ENCODE measurements at places on chromosomes 7 and 10.

- peak; percentile 22 for DNase-seq
Measured at GRCh38 chr10:24556750-24557742, 166.6 kb downstream of the ARHGAP21 start.

DNA sequence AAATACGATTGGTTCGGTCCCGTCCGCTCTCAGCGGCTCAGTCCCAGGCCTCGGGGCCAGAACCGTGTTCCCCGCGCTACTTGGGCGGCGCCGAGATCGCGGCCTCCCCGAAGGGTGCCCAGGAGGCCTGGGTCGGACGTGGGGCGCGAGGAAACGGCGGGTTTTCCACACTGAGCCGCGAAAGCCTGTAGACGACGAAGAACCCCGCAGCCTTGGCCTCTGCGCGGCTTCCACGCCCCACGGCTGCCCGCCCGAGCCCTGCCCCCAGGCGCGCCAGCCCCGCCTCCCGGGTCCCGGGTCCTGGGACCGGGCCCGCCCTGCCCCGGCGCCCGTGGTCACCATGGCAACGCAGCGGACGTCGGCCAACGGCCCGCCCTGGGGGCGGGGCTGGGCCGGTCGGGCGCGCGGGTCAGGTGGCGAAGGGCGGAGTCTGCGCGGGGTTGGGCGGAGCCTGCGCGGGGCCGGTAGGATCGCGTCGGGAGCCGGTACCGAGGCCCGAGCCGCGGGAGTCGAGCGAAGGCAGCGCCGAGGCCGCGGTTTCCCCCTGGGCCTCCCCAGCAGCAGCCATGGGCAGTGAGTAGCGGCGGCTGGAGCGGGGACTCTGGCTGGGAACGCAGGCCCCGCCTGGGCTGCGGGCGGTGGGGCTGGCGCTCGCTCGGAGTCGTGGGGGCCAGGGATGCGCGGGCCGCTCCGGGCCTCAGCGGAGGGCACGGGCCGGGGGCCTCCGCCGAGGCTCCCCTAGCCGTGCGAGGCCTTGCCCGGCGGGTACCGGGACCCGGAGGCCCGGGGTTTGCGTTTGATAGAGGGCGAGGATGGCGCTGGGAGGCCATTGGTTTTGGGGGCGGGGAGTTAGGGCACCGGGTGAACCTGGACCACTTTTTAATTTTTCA is at the start of gene SEC61A2:
Gene SEC61A2 (plus strand): TSS at position 456 of the 890 bp plus-strand sequence. CDS start 111 bp downstream, at position 567.
- DNase-seq: peak; percentile 61

DNA sequence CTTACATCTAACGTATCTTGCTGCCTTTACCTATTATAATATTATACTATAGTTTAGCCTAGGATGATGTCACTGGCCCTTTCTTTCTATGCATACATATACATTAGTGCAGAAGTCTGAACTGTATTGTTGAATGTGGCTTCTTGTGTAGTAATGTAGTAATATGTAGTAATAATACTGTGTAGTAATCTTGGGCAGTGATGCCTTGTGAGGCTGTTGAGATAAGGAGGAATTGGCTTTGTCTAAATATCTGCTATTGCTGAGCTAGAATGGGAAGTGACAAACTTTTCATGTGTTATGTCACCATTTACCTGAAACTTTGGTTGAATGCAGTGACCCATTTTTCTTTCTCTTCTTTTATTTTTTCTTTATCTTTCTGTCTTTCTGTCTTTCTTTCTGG is 11.0 kb downstream of the GLCCI1 start:
- DNase-seq: no peak

DNA sequence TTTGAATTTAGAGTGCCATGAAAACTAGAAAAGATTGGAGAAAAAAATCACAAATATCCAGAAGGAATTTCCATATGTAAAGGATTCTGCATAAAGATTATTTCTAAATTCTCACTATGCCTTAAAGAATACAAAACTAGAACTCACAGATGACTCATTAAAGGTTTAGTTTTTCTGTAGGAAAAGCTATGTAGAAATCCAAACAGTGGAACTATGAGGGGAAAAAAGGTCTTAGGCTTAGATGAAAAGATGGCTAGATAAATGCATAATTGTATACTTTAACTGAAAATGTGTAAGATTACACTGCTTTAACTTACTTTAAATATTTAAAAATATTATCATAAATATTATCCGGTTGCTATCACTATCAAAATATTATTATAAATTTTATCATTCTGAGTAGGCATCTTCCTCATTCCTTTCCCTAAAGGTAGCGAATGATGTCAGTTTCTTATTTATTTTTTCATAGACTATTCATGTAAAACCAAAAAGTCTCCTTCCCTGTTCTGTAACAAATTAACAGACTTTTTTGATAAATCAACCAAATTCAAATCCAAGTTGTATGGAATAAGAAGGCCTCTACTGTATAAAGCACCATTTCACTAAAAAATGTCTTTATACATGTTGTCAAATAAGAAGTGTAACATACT is 69.1 kb upstream of the COMTD1 start:
- DNase-seq: no peak

DNA sequence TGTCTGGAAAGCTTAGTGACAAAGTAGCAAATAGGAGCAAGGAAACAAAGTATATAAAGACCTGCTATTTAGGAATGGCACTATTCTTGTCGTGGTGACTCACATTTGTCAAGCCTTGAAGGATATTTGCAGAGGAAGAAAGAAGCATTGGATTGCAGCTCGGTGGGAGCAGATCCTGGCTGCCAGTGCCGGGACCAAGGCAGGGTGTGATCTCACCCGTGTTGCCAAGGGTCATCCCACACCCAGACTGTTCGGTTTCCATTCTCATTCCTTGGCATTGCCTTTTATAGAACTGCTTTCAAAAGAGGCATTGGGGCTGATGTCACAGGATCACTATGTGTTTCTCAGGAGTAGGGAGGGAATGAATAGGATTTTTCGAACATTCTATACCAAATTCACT is 176.2 kb downstream of the GALNT17 start:
- DNase-seq: no peak

DNA sequence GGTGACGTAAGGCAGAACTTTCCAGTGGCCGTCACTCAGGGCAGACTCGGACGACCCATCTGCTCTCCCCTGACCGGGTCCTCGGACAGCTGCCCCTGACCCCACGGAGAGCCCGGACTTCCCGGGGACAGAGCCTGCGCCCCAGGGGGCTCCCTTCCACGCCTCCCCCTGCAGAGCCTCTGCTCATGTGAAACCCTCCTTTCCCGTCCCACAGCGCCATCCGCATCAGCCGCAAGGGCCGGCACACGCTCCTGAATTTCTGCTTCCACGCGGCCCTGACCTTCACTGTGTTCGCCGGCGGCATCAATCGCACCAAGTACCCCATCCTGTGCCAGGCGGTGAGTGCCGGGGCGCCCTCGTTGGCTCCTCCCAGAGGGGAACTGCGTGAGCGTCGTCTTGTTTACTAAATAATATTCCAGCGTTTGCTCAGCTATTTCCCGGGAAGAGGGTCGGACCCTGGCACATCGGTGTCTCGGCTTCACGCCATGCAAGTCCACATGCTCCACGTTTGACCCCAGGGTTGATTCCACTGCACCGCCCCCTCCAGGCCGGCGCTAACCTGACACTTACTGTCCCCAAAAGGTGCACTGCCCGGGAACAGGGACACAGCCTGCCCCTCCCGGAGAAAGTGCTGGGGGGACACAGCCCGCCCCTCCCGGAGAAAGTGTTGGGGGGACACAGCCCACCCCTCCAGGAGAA is 10.9 kb downstream of the ADGRA1 start:
- DNase-seq: no peak

DNA sequence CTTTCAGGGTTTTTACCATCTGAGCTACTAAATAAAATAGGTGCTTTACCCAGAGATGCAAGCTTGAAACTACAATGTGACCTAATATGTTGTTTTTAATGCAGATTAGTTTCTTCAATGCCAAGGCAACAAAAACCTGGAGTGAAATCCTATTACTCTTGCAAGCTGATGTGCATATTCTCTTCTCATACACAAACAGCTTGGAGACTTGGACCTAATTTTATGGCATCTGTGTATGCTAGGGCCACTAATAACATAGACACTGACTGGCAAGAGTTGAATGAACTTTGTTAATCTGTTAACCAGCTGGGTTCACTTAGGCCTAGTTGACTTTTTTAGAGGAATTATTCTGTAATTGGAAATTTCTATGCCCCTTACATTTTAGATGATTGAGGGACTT is 23.4 kb upstream of the SMIM30 start:
- DNase-seq: no peak

DNA sequence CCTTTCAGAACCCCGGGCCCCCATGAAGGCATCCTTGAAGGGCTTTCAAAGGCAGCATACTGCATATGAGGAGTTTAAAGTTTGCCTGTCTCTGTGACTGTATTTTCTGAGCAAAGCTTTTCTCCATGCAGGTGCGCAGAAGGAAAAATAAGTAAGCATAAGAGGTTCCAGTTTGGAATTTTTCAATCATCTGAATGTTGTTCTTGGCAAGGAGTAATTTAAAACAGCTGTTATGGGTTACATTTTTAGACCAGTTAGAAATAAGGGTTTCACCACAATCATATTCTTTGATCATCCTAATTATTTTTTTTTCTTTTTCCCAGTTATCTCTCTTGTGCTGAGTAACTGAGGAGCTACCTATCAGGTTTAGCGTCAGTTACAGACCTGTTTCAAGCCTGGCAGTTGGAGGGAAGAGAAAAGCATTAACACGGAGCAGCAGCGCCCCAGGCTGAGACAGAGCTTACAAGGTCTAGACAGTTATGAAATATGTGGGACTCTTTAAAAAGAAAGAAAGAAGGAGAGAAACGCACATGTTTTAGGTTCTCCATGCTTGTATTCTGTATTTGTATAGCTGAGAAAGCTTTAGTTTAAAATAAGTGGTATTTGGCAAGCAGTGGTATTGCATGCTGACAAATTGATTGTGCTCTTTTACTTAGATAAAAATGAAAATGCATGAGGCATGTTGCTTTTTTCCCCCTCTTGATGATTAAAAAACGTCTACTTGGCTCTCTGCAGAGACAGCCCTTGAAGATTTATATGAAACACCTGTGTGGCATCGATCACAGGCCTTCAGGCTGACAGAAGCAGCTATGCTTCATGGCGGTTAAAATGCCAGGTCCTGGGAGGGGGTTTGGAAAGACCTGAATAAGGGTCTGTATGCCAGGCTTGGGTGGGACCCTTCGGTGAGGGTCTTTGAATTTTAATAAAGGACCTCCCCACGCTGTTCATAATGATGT is 157.6 kb downstream of the GRK5 start:
- no peak for DNase-seq

- no peak for DNase-seq
Measured at GRCh38 chr10:15314482-15315045, 56.5 kb downstream of the FAM171A1 start.

DNA sequence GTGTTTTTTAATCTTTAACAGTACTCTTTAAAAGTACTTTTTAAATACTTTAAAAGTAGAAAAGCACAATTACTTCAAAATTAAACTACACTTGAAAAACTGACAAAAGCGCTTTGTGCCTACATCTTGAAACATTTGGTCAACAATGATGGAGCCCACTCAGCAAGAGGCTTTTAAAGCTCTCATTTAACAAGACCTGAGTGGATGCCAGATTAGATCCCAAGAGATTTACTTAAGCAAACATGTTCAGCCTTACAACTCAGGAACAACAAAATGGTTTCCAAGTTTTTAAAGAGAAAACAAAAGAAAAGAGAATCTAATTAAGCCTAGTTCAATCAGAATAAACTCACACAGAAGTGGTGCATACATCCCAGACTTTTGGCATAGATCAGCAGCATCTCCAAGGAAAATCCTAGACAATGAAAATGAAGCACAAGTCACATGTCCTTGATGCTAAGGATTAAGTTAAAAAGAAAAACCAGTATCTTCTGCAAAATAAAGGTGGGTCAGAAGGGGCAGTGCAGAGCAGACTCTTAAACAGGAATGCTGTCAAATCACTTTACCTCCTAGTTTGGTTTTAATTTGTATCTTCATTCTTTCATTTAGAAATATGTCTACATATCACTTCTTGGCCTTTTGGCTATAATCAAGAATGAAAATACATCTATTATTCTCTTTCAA is 26.2 kb downstream of the HIBADH start:
- no peak for DNase-seq

DNA sequence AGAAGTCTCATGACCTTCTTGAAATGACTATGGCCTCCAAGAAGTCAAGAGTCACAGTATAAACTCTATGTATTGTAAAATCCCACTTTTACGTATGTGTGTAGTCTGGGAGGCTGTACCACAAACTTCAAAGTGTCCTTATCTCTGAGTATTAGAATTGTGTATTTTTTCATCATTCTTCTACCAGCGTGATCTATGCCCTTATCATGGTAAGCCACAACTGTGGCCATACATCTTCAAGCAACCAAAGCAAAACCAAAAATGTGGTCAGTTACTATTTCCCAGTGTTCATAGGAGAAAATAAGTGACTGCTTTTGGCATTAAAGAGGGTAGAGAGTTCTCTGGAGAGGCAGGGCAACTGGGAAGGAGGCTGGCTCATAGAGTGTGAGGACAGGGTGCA is 42.8 kb downstream of the SPOCK2 start:
- DNase-seq: no peak

DNA sequence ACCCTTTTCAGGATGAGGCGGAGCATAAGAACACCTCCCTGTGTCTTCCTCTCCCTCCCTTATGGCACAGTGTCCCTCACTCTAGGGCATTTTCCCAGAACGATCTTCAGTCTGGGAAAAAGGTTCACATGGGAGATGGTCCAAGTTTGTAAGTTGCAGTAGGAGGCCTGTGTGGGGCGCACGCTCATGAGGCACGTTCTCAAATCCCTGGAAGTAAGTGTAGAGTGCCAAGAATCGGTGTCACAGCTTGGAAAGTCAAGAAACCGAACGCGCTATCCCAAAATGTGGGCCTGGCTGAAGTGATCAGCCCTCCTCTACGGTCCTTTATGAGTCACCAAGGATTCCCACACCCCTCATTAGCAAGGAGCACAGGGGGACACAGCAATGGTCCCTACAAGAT is 23.9 kb upstream of the SMARCD3 start:
- no peak for DNase-seq

DNA sequence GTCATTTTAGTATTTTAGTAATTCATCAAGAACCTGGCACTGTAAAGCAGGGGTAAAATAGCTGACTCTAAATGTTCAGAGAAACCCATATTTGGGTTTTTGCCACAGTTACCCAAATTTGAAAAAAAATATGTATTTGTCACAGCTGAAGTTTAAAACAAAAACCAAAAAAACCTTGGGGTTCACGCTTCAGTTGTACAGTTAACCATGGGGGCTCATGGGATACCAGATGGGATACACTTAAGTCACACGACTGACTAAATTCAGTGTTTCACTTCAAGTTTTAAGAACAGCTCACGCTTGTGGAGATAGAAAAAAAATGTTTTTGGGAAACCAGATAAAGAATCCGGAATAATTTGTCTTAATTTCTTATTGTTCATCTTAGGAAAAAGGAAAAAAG is 2.1 kb downstream of the ARL3 start:
- DNase-seq: no peak

GRCh38 chr10:43944381-43945093 is 295.9 kb upstream of the ZNF32 start:
- no peak for DNase-seq

GRCh38 chr10:3961082-3961481 is 176.1 kb upstream of the KLF6 start:
- no peak for DNase-seq

DNA sequence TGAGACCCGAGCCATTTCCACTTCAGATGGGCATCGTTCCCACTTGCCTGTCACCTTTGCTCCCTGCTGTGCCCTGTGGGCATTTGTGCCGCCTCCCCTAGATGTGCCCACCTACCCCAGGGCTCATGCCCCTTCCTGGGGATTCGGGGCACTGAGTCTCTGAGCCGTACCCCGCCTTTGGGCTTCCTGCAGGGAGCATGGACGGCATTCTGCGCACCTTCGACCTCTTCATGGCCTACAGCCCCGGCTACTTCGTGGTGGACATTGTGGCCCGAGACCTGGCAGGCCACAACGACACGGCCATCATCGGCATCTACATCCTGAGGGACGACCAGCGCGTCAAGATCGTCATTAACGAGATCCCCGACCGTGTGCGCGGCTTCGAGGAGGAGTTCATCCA is 36.3 kb upstream of the VSIR start:
- DNase-seq: no peak
